Fibroblast of skin of right quadriceps (primary cell): ENCODE measurements at places on chromosomes 2 and 18.

- DNase-seq = peak; percentile 64
Observed at GRCh38 chr2:207746131-207746530, 23.6 kb downstream of the FZD5 start.

DNA sequence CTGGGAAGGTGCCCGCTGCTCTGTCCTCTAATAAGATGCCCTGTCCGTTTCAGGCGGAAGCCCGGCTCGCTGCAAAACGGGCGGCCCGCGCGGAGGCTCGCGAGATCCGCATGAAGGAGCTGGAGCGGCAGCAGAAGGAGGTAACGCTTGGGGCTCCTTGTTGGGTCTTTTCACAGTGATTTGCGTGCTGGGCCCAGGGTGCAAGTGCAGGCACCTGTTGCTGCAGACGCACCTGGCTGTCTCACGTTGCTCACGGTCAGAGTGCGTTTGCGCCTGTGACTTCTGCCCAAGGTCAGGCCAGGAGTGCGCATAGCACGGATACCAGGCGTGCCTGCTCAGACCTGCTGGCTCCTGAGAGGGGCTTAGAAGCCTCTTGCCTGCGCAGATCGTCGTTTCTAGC is 81.1 kb downstream of the LRRFIP1 start:
- no peak for DNase-seq

DNA sequence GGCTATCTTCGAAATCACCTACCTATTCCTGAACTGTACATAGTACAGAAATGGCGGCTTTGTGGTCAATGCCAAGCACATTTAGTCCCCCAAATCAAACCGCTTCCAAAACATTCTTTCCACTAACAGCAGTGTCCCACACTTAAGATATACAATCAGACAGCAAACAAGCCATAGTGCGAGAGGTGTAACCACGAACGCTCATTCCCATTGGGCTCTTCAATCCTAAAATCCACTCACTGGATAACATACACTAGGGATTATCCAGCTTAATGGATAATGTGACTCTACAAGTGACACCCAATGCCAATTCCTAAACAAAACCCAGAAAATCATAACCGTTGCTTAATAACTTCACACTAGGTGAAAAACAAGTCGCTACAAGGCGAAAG is 2.0 kb downstream of the XPO1 start:
- DNase-seq = peak; percentile 11

DNA sequence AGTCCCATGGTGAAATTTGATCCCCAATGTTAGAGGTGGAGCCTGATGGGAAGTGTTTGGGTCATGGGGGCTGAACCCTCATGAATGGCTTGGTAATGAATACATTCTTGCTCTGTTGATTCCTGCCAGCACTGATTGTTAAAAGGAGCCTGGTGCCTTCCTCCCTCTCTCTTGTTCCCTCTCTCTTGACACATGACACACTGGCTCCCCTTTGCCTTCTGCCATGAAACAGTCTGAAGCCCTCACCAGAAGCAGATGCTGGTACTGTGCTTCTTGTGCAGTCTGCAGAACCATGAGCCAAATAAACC is 30.6 kb upstream of the EPC2 start:
- peak; percentile 13 for DNase-seq

GRCh38 chr2:206824993-206825392 is 59.6 kb downstream of the FASTKD2 start:
- DNase-seq = no peak

GRCh38 chr2:714005-714741 is 37.0 kb upstream of the TMEM18 start:
- peak; percentile 33 for DNase-seq

GRCh38 chr2:86488561-86489250 is 47.5 kb downstream of the KDM3A start:
- DNase-seq = no peak

DNA sequence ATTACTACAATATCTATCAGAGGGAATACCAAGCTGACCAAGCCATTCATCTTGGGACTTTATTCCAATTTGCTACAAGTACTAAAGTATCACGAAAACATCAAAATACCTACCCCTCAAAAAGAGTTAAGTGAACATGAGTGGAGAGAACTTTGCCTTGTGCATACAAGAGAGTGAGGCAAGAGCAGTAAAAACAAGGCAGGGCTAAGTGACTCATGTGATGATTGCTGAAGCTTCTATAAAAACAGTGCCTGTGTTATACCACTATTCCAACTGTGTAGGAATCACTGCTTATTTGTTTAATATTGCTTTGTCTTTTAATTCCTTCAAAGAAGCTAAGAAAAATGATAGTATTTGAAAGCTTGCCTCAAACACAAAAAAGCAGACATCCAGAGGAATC is 61.2 kb downstream of the FARSB start:
- DNase-seq = peak; percentile 43

DNA sequence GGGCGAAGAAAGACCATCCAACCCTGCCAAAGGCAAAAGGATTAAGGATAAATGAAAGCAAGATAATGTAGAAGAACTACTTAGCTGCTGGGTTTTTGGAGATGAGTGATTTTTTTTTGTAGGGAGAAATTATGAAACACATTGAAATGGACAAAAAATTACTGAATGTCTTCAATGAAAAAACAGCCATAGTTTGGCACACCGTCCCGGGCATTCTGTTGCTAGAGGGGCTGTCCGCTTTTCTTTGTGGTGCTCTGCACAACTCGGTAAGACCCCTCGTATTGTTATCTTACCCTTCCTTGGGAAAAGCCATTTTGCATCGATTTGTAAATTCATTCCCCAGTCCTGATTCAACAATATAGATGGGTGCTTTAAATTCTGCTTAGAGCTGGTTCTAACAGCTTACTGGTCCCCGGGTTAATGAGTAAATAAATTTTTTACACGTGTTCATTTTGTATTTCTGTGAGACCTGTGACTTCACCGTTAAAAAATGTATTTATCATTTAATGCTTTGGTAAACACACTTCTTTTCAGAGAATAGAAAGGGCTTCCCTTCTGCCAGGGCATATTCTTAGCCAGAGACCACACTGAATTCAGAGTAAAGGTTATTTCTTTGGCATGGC is 912 bp upstream of the LAPTM4A start:
- DNase-seq = peak; percentile 39

GRCh38 chr2:64846177-64846576 is 143.0 kb upstream of the SLC1A4 start:
- DNase-seq = peak; percentile 72

- DNase-seq = no peak
Observed at GRCh38 chr2:68266655-68267054, 14.3 kb upstream of the PPP3R1 start.

DNA sequence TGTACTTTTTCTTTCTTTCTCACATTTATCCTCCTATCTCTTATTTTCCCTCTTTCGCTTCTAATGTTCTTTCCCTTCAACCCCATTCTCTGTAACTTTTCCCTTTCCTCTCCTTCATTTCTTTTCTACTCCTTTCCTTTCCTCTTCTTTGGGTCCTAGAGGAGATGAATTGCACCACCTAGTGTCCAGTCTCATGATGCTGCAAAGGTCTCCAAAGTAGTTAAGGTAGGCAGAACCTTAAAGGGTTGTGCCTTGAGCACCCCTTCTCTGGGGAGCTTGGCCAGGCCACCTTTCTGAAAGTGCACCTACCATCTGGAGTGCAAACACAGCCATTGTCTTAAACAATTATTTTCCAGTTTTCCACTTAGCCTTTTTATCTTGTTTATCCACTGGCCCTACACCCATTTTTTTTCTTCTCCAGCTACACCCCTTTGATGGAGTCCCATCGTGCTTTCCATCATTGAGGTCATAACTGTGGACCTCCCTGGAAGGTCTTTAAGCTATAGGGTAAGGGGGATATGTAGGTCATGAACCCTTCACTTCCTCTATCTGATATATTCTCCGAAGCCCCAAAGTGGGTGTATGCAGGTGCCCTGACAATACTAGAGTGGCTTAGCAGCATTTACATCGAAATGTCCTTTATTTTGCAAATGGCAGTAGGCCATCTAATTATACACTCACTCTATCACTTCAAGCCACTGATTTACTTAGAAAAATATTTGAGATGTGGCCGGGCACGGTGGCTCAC is 155.9 kb downstream of the ESCO1 start:
- DNase-seq = peak; percentile 45

- DNase-seq = no peak
Observed at GRCh38 chr2:147523415-147523814, 321.4 kb upstream of the ACVR2A start.
